NCI-H1092 treated with DMSO at 0.1 percent for 48 hours (cell line): ENCODE measurements at places on chromosomes 1 and 21.
A peak's percentile ranks its signal among the peaks of the same experiment; 100 is the strongest.

- no peak for DNase-seq
Observed at GRCh38 chr1:208047476-208047934, 136.6 kb upstream of the CD34 start.

- DNase-seq = peak; percentile 3
Observed at GRCh38 chr1:84774669-84775534, 84.6 kb upstream of the SSX2IP start.

- DNase-seq = no peak
Observed at GRCh38 chr21:38774152-38774551, 31.6 kb upstream of the ETS2 start.

GRCh38 chr1:230498704-230499103 is 72.6 kb upstream of the PGBD5 start:
- peak; percentile 75 for DNase-seq

GRCh38 chr1:39295901-39296300 is 91.4 kb downstream of the MACF1 start:
- no peak for DNase-seq

DNA sequence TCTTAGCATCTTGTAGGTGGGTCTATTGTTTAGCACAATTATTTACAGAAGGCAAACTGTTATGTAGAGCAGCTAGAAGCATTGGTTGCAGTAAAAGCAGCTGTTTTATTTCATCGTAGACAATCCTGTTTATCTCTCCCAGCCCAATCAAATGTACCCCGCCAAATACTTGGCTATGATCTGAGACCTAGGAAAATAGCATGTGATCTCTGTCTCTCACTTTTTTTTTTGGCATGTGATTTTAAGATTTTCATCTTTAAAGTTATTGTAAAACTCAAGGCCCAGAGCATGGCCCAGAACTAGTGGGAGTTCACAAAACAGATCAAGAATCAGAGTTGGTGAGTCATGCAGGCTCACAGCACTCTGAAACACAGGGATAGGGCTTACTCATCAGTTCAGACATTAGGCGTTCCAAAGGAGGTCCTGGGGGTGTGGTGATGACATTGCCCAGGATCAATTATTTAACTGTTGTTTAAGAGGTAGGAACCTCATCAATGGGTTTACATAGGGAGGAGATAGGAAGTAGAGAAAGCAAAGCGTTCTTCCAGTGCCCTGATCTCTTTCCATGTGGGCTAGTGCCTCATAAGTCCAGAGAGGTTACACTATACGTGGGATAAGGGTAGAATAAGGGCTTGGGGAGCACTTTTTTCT is 40.2 kb downstream of the TBX19 start:
- no peak for DNase-seq

- DNase-seq = no peak
Observed at GRCh38 chr1:173507205-173507846, 30.2 kb downstream of the PRDX6 start.

- no peak for DNase-seq
Observed at GRCh38 chr1:71687376-71687775, 595.0 kb downstream of the NEGR1 start.

- DNase-seq = no peak
Observed at GRCh38 chr1:232077809-232078208, 451.2 kb downstream of the DISC1 start.

GRCh38 chr1:41078193-41078592 is 56.7 kb upstream of the SLFNL1 start:
- DNase-seq = no peak

GRCh38 chr1:27507960-27508665 is 18.1 kb upstream of the WASF2 start:
- no peak for DNase-seq

DNA sequence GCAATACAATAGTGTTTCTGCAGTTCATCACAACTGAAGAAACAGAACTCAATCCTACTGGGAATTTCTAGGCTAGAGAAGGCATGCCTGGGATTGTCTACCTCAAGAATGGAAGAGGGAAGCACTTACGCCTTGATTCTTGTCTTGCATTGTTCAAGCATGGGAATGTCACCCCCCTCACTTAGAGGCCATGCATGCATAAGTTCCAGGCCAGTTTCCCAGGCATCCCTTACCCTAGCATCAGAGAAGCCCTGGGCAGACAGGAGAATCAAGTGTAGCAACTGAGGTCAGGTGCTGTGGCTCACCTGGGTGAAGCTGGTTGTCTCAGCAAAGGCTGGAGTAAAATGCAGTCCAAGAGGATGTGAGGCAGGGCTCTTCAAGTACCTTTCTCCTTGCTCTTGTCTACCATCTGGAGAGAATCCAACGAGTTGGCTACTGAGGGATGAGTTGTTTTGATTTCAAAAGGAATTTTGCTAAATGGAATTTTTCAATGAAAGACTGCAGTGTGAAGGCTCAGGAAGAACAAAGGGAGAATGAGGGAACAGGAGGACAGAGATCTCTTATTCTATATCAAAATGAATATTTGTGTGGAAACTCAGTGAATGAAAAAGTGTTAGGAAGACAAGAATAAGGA is 174.3 kb downstream of the NEK7 start:
- DNase-seq = no peak

- no peak for DNase-seq
Observed at GRCh38 chr1:234244482-234244881, 128.8 kb upstream of the COA6 start.

GRCh38 chr1:179302070-179302469 is 8.5 kb downstream of the SOAT1 start:
- no peak for DNase-seq

DNA sequence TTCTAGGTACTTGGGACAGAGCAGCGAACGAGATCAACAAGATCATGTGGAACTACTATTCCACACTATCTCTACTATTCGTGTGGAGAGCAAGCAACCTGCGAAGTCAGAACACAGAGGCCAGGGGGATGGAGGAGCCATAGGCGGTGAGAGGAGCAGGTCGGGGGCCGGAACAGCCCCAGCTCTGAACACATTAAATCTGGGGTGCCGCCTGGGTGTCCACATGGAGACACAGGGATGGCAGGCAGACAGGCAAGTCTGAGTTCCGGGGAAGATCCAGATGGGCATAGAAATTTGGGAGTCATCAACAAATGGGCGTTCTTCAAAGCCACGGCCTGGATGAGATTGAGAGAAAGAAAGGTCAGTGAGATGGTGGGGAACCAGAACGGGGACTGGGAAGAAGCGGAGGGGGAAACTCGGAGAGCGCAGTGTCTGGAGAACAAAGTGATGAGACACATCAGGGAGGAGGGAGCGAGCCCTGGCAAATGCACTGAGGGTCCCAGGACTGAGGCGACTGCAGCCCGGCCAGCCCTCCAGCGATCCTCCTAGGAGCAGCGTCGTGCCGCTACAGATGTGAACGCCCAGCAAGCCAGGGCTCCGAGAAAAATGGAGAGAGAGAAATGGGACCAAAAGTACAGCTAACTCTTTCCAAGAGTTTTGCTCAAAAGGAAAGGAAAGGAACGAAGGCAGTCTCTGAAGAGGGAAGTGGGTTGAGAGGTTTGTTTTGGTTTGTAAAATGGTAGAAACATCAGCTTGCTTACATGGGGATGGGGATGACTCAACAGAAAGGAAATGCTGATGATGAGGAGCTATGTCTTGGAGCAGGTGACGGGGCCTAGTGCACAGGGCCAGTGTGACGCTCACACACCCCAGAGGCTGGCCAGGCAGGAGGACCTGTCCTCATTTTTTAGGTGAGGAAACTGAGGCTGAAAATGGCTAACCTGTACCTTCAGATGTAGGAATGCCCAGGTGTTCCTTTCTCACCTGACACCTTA is 84.5 kb downstream of the GLIS1 start:
- DNase-seq = no peak

- DNase-seq = no peak
Observed at GRCh38 chr1:13703558-13704490, 3.8 kb downstream of the PRDM2 start.

DNA sequence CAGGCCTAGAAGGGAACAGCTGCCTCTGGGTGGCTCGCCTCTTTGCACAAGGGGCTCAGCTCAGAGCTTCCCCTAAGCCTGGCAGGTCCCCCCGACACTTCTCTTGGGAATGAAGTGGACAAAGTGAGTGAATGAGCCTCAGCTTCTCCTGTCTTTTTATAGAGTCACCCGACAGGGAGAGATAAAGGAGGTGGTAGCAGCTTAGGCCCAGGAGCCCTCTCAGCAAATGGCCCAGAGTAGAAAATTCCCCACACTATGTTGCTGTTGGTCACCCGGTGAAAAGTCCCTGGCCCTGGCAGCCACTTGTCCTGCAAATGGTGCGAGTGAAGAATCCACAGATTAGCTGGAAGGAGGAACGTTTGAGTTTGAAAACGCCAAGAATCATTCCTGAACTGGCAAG is 2.4 kb downstream of the CLDN14 start:
- no peak for DNase-seq

GRCh38 chr1:91283421-91283726 is 121.3 kb downstream of the HFM1 start:
- no peak for DNase-seq

- DNase-seq = no peak
Observed at GRCh38 chr1:203706444-203706843, 58.5 kb upstream of the LAX1 start.

DNA sequence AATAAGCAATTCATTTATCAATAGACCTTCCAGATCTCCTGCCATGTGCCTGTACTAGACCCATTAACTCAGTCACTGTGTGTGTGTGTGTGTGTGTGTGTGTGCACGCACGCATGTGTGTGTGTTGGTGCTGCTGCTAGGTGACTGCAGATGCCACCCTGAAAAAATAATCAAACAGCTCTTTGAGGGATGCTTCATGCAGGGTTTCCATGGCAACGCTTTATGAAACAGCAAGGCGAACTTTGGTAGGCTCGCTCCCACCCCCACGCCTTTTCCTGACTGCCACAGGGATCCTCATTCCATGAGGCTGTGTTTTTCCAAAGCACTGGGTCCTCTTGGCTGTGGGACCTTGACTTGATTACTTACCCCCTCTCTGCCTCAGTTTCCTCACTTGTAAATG is 94.0 kb downstream of the HMGB4 start:
- DNase-seq = no peak

DNA sequence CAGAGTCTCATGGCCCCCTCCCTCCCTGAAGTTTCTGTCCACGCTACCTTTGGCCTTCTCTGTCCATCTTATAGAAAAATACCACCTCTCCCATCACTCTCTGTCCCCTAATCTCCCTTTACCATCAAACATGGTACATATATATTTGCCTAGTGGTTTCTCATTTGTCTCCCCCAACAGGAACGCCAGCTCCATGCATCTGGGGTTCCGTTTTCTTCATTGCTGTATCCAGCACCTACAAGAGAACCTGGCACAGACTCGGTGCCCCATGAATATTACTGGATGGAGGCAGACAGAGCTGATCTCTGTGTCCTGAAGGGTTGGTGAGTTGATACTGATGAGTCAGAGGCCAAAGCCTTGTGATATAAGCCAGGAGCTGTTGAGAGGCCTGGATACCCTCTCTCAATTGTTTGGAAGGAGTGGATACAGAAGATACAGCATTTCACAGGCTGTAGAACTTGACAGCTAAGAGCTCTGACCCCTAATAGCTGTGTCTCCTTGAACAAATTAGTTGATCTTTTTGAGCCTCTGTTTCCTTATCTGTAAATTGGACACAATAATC is 21.9 kb downstream of the HEYL start:
- no peak for DNase-seq

- DNase-seq = no peak
Observed at GRCh38 chr1:24909388-24909898, 20.6 kb downstream of the RUNX3 start.

DNA sequence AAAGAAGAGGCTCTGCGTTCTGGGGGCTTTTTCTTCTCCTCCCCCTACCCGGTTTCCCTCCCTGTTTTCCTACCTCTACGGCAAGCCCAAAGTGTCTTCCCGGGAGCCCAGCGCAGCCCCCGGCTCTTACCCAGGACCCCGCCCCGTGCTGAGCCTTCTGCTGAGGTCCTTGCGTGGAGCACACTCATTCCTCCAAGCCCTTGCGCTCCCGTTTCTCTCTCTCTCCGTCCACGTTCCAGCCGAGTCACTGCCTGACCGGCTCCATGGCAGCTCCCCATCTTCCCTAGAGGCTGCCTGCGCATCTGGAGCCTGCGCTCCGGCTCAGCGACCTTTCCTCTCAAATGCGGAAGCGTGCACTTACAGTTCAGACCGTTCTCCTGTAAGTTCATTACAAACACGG is 24.9 kb upstream of the PDXK start:
- no peak for DNase-seq

DNA sequence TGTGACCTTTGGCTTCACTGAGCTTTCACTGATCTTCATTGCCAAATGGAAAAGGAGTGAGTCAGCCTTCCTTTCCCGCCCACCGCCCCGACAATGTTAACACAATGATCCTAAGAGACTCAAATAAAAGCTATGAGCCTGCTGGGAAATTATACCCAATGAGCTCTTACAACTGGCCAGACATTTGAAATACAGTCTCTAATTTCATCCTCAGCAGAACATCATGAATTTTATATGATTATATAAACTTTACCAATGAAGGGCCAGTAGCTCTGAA is 252.5 kb downstream of the SIPA1L2 start:
- no peak for DNase-seq

DNA sequence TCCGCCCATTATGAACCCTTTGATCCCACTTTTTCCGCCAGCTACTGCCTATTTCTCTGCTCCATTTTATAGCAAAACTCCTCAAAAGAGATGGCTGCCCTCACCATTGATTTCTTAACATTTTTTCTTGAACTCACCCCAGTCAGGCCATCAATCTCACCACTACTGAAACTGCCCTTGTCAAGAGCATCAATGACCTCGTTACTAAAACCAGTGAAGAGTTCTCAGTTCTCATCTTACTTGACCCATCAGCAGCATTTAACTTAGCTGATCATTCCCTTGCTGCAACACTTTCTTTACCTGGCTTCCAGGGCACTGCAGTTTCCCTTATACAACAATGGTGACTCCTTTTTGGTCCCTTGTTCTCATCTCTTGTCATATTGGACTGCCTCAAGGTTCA is 35.2 kb upstream of the FASLG start:
- no peak for DNase-seq

GRCh38 chr1:153389401-153389800 is 1.5 kb downstream of the S100A8 start:
- no peak for DNase-seq

DNA sequence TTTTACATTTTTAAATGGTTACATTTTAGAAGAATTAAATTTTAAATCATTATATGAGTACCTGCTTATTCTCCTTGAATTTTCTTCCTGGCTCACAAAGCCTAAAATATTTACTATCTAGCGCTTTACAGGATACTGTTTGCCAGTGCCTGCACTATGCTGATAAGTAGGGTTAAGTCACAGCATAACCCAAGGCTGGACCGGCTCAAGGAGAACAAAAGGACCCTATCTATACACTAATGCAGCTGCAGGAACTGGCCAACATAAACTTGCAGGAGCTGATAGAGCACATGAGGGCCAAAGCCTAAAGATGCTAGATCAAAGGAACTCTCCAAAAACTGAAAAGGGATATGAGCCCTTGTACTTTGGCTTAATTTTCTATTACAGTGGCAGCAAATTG is 1086.9 kb upstream of the TMPRSS15 start:
- DNase-seq = no peak

DNA sequence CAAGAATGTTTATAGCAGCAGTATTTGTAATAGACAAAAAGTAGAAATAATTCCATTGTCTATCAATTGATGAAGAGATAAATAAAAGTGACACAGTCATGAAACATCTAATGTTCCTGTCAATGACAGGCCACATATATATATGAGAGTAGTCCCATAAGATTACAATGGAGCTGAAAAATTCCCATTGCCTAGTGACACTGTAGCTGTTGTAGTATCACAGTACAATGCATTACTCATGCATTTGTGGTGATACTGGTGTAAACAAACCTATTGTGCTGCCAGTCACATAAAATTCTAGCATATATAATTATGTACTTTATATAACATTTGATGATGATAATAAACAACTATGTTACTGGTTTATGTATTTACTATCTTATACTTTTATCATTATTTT is 141.9 kb upstream of the LYPLAL1 start:
- no peak for DNase-seq
